Left cardiac atrium (tissue), 4 donors: ENCODE measurements at places on chromosomes 6 and 20. TPM values are rescaled to one million over a fixed set of nuclear protein-coding genes. Genes with fewer than 3 reads are reported as not detected.

The ZC3H12D gene
- 1.6 TPM for total RNA-seq

The ELMO2 gene
- 36.1 TPM for total RNA-seq

The TOX2 gene
- total RNA-seq: 0.73 TPM

The PRSS35 gene
- total RNA-seq: 0.94 TPM

The PHACTR1 gene
- 12.2 TPM for total RNA-seq

The PEX7 gene
- 6.4 TPM for total RNA-seq

The STK38 gene
- 27.4 TPM for total RNA-seq

The DUSP15 gene
- 4.2 TPM for total RNA-seq

The WFDC12 gene
- not detected for total RNA-seq

The PRDM1 gene
- total RNA-seq: 2.3 TPM

The SLC17A5 gene
- total RNA-seq: 9.1 TPM

The TAGAP gene
- 1.6 TPM for total RNA-seq

The TP53TG5 gene
- total RNA-seq: 2.0 TPM

The RBPJL gene
- total RNA-seq: not detected

The OVOL2 gene
- not detected for total RNA-seq

The TPX2 gene
- total RNA-seq: 2.0 TPM

The SLC13A3 gene
- total RNA-seq: 0.71 TPM

GRCh38 chr20:37311710-37312355 lies 22.4 kb downstream of the MANBAL start:
- DNase-seq: no peak

DNA sequence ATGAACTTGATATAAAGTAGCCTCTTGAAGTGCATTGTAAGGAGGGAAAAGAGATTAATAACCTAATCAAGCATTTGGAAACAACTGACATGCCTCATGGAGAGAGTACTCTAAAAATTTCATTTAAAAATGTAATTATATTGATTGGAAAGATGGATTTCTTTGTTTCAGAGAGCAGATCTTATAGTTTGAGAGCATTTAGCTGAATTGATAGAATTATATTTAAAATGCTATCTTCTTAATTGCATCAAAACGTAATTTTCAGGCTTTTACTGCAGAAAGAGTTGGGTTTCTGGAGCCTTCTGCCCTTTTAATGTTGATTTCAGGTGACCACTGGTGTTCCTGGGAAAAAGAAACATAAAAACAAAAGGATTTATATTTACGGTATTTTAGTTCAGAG lies 130.6 kb downstream of the EDN3 start:
- DNase-seq: no peak

DNA sequence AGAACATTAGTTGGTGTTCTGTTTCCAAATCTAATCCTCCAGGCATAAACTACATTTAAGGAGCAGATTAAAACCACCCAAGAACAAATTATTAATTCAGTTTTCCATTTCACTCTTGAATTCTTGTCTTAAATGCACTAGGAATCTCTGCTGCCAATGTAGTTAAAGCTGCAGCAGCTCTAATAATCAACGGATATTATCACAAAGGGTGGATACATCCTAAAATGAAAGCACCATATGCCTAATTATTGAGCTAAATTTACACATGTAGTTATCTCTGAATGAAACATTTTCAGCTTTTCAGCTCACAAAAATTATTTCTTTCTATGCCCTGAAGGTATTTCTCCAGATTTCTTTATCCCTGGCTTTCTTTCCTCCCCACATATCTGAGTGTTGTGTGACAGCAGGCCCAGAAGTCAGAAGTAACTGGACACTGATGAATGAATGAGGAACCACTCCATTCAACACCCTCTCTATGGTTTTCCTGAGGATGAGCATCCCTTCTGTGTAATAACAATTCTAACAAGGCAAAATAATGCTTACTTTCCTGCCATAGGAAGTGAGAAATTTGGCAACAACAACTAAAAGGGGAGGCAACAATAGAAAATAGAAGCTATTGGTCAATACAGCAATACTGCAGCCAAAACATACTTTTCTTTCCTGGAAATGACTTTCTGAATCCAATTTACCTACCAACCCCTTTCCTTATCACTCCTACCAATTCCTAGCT lies 14.9 kb downstream of the MAN1A1 start:
- no peak for DNase-seq

DNA sequence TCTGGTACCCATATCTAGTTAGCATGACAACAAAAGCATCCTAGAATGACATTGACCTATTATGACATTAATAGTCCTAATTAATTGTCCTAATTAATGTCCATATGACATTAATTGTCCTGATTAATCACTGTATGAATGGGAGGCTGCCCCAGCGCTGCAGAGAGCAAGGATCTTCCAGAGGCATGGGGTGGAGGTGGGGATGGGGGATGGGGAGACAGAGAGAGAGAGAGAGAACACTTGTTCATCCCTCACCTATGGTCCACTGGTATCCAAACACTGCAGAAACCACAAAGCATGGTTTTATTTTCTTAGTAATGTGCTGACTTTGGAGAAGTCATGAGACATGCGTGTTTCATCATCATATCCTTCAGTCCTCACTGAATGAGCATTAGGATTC lies 235.1 kb downstream of the FNDC1 start:
- DNase-seq: no peak

- peak; percentile 95 for DNase-seq
Observed at GRCh38 chr6:84764332-84765049, at the start of gene TBX18. TBX18 (minus strand) TSS chr6:84764598; CDS start chr6:84764181, 417 bp downstream.

GRCh38 chr20:53425941-53426340 lies 167.7 kb downstream of the ZNF217 start:
- no peak for DNase-seq

DNA sequence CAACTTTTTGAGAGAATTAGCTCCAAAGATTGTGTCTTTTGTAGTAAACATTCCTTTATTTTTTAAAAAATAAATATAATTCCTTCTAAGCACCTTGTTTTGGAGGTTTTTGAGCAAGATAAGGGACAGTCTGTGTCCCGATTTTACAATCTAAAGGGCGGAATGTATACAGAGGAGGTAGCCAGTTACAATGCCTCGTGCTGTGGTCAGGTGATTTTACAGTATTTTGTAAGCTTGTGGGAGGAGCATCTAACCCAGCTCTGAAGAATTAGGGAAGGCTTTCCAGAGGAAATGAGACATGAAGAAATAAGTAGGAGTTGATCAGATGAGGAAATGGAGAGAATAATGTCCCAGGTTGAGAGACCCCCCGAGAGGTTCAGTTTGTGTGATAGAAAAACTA lies 1.3 kb downstream of the HINT3 start:
- DNase-seq: no peak

DNA sequence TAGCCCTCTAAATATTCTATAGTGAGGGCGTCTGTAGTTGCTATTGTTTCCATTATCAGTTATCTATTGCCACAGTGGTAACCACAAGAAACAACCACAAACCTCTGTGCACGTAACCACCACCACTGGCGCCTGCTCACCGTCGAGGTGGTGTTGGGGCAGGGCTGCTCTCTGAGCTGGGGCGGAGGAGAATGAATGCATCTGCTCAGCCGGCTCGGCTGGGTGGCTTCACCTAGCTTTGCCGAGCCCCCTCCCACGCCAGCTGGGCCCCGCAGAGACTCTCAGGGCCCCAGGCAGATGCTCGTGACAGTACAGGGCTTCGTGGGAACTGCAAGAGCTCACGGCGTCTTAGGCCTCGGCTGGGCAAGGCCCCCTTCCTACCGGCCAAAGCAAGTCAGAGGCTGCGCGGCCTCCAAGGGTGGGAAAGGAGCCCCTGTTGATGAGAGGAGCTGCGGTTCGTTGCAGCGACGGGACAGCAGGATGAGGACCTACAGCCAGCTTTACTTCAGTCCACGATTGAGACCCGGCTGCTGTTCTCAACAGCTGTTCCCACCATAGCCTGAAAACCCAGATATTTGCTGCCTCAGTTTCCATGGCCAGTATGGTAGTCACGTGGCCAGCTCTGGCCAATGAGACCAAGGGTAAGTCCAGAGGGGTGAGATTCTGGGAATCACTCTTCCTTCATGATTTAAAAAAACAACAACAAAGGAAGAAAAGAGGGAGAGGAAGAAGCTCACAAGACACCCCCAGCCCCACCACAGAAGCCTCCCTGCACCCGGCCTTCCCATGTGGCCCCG lies 120.2 kb upstream of the AFDN start:
- no peak for DNase-seq

GRCh38 chr20:62678553-62678952 lies 30.1 kb upstream of the NTSR1 start:
- no peak for DNase-seq

DNA sequence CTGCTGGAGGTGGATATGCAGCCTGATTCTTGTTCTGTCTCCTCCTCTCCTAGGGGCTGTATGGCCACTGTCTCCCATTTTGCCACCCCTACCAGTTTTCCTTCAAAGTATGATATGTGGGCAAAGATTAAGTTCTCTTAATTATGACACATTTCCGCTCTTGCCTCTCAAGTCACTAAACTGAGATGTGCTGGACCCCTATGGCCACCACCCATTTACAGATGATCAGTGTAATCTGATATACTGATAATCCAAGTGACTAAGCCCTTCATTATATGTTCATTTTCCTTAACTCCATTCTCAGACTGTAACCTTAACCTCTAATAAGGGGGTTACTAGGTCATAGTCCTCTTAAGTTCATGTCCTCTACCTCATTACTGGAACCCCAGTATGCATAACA lies 711 bp upstream of the C20orf141 start:
- DNase-seq: no peak

DNA sequence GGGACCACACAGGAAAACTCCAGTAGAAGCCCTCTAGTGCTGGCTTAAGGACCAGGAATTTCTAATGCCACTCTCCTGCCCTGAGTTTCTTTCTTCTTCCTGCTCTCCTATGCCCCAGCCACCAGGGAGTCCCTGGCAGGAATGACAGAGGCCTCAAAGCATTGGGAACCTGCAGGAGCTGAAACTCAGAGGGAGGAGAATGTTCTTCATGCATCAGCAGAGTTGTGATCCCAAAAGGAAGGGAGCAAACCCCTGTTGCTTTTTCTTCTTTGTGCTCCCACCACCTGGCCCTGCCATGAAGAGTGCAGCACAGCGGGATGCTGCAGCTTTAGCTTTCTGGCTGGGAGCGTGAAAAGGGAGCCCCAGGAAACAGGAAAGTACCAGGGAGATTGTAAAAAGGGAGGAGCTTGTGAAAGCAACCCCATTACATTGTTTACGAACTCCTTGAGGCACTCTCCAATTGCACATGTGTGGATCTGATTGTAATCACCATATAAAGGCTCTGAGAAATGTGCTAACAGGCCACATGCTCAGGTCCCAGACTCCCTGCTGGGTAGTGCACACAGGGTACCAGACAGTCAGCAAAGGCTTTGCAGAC lies 34.7 kb upstream of the FKBP1A start:
- no peak for DNase-seq

DNA sequence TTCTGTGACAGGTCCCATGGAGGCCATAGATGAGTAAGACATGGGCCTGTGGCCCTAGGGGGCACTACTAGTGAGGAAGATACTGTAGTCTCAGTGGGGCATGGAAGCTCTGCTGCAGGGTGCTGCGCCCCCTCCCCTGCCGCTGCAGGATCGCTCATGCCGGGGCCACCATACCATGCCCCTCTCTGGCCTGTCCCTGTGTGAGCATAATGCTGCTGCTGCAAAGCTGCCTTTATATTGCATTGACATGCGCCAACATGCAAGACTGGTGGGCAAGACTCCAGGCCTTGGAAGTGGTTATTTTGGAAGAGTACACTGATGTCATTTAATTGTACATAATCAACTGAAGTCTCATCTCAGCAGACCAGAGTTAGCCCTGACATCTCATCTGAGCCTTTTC lies 60.0 kb downstream of the TOX2 start:
- no peak for DNase-seq

DNA sequence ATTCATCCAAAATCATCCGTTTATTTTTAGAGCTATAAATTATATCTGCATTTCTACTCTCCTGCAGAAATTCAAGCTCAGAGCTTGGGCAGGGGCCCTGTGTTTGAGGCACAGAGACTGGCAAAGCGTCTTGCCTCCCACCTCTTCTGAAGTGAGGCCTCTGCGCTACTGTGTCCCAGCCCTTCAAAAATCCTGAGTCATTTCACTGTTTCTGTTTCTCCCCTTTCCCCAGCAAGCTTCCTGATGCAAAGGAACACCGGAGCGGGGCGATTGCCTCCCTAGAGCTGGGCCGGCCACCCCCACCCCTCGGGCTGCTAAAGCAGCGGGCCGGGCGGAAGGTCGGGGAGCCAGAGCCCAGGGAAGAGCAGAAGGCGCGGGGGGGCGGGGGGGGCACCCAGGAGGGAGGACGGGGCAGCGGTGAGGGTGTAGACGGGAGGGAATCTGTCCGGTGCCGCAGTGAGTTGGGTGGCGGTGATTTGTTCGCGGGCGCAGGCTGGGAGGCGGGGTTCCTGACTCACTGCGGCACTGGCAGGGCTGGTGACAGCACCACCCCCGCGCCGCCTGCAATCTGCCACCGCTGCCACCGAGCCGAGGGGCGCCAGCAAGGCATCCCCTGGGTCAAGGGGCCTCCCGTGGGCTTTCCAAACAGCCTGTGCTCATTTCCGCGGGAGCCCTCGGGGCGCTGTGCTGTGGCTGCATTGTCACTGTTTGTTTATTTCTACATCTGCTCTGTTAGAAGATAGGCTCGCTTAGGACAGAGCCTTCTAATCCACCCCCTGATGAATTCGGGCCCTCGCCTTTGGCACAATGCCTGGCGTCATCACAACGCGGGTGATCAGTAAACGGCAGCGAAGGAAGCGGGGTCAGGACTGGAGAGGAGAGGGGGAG lies 46.5 kb upstream of the SNAP25 start:
- DNase-seq: peak; percentile 45

GRCh38 chr6:45436544-45437438 lies 59.1 kb upstream of the SUPT3H start:
- DNase-seq: no peak

- no peak for DNase-seq
Observed at GRCh38 chr6:56314683-56315523, 67.5 kb upstream of the COL21A1 start.

- DNase-seq: no peak
Observed at GRCh38 chr6:40760887-40761286, 173.7 kb upstream of the LRFN2 start.

- DNase-seq: peak; percentile 77
Observed at GRCh38 chr20:62929051-62929538, 2.8 kb upstream of the DIDO1 start.

- no peak for DNase-seq
Observed at GRCh38 chr6:157265186-157265585, 58.1 kb downstream of the TMEM242 start.

DNA sequence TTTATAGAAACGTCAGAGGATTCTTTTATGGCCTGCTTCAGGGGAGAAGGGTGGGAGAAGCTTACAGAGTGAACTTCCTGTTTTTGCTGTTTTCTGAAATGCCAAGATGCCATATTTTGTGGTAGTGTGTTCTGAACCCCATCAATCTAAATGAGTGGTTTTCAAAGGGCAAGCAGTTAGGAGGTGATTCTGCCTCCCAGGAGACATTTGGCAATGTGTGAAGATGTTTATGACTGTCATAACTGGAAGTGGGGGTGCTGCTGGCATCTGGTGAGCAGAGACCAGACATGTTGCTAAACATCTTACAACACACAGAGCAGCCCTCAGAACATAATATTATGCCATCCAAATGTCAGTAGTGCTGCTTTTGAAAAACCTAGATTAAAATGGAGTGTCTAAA lies 6.0 kb upstream of the PRL start:
- no peak for DNase-seq

GRCh38 chr6:142845624-142846458 lies 99.1 kb downstream of the HIVEP2 start:
- DNase-seq: peak; percentile 92
